ENCODE measurements at places on chromosomes 2 and 18.

GRCh38 chr18:70559446-70559845 lies 270.6 kb downstream of the SOCS6 start:
- no peak for DNase-seq

DNA sequence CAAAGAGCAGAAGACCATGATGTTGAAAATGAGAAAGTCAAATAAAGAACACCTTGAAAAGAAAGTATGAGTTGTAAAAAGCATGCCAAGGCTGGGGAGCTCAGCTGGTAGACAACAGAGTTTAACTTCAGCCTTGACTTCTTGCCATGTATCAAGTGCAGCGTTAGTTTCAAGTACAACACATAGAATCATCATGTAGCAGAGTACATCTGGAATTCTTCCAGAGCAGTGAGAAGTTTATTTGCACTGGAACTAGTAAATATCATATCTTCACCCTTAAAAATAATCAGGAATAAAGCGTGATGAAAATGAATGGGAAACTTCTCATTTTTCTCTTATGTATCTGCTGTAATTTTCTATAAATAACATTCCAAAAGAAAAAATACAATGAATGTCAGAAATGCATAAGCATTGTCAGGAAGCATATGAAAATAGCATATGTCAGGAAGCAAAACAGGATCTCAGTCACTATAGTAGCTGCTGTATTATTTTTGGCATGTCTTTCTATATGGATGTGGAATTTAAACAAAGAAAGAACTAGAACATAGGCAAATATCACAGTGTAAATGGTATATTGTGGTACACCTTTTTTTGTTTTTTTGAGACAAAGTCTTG lies 10.1 kb upstream of the SULT1C4 start:
- no peak for DNase-seq

GRCh38 chr2:177221534-177221933 lies 8.9 kb downstream of the HNRNPA3 start:
- no peak for DNase-seq

- peak; percentile 44 for DNase-seq
Observed at GRCh38 chr2:133561045-133561852, 7.0 kb downstream of the NCKAP5 start.

GRCh38 chr2:45857867-45858520 lies 206.5 kb downstream of the PRKCE start:
- DNase-seq = no peak

- no peak for DNase-seq
Observed at GRCh38 chr2:239956818-239957261, 68.3 kb downstream of the NDUFA10 start.

- DNase-seq = no peak
Observed at GRCh38 chr2:63408530-63408929, 179.7 kb downstream of the WDPCP start.

- DNase-seq = no peak
Observed at GRCh38 chr2:106012001-106012590, 182.0 kb downstream of the UXS1 start.

DNA sequence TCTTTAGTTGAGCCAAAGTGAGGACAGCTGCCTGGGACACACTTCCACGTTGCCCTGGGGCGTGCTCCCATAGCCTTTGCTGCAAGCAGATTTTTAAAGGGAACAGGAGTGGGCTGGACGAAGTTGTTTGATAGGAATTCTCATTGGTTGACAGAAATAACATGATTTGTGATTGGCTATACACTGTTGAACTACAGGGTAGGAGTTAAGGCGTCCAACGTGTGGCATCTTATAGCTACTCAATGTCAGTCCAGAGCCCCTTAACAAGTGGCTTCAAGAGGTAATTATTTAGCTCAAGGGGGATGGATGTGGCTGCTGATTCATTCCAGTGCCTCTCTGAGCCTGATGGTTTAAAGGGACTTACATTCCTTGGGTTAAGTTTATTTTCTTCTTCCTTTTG lies 65.5 kb downstream of the ACAA2 start:
- no peak for DNase-seq

- DNase-seq = no peak
Observed at GRCh38 chr2:9247786-9248185, 41.2 kb downstream of the ASAP2 start.

GRCh38 chr2:28394331-28394877 lies 1.7 kb downstream of the FOSL2 start:
- DNase-seq = no peak

DNA sequence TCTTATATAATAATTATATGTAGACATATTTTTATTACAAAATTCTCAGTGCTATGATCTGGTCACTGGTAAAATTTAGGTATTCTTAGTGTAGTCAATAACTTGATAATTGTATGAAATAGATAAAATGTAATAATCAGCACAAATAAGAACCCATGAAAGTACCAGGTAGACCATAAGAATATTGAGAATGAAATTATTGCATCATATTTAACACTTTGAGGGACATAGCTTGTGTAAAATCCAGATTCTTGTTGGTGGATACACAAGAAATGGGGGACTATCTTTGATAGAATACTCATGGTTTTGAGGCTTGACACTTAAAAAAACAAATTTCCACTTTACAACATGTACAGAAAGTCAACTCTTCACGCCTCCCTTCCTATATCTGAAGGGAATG lies 898.8 kb upstream of the DDX18 start:
- DNase-seq = no peak

GRCh38 chr18:32511147-32511546 lies 40.5 kb upstream of the GAREM1 start:
- DNase-seq = no peak

DNA sequence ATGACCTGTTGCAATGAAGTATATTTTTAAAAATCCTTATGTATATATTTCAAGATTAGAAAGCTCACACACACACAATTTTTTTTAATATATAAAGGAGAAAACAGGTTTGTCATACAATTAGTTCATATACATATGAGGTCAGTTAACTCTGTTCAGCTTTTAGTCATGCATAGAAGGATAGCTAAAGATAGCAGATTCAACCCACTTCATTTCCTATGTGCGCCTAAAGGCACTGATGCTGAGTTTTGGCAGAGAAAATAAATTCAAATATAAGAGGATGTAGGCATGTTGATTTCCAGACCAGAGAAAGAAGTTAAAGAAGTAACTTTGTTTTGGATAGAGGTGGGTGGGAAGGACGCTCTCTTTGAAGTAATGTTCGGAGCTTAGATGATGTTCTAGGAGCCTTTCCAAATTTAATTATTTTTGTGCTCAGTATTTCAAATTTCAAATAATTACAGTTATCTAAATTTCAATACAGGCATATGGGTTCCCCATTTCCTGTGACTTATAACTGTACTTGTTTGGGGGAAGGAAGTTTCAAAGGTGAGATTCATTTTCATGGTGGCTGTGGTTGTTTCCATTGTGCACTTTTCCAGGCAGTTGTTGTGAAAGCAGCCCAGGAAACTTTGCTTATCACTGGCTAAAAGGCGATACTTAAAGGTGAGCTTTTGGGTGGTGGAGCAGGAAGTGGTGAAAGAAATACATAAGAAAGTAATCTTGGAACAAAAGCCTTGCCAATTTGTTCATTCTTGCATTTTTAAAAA lies 523.4 kb upstream of the FANCL start:
- DNase-seq = no peak

DNA sequence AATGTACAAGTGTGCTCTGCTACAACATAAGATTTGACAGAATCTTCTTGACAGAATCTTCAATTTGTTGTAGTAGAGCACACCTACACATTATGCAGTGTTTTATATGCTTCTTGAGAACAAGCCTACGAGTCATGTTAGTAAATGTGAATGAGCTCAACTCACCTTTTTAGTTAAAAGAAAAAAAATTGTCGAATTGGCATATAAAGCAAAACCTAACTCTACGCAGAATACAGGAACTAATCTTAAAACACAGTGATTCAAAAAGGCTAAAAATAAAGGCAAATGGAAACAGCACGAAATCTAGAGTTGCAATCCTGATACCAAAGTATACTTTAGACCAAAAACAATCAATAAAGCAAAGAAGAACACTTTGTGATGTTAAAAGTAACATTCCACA lies 87.9 kb downstream of the PIGN start:
- no peak for DNase-seq

- no peak for DNase-seq
Observed at GRCh38 chr2:55252832-55253231, 16.2 kb downstream of the MTIF2 start.

DNA sequence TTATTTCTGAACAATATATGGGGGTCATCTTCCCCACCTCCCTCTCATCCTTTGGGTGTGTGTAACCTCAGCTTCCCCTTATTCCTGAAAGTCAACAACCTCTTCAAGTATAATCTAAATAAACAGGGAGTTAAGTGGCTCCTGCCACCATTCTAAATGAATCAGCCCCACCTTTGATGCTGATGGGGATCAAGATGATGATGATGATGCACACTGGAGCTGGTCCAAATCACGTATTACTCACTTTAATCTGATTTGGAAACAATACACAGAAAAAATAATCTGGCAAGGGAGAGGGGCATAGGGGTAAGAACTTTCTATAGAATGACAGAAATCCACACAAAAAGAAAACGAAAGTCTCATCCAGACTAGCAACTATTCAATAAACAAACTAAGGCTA lies 7.1 kb downstream of the ACVR1 start:
- DNase-seq = no peak

DNA sequence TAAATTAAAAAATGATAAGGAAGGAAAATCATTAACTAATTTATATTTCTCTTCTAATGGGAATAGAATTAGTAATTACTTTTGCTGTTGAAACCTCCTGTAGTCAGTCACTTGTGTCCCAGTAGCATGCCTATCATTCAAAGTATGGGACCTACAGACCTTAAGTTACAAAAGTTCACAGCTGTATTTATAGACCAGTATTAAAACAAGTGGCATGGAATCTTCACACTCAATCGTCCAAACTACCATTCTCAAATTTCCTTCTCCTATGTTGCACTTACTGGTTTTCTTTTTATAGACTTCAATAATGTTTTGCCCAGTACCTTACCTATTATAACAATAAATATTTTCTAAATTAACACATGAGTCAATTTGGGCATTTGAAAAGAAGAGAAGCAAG lies 639.9 kb downstream of the ERBB4 start:
- no peak for DNase-seq

GRCh38 chr2:240468303-240469238 lies 33.1 kb downstream of the GPC1 start:
- DNase-seq = no peak

GRCh38 chr18:22020867-22021370 lies 148.5 kb upstream of the GATA6 start:
- no peak for DNase-seq

- no peak for DNase-seq
Observed at GRCh38 chr18:5979971-5980457, 84.7 kb upstream of the TMEM200C start.

DNA sequence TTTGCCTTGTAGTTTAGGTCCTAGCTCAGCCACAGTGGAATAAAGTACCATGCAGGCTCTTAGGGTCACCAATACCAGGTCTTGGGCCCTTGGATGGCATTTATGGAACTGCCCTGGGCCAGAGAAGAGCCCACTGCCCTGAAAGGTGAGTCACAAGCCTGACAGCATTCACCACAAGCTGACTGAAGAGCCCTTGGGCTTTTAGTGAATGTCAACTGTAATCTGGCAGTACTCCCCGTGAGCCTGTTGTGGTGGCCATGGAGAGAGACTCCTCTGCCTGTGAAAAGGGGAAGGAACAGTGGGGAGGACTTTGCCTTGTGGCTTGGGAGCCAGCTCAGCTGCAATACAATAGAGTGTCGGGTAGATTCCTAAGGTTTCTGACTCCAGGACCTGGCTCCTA lies 1389.7 kb downstream of the DSC3 start:
- no peak for DNase-seq

DNA sequence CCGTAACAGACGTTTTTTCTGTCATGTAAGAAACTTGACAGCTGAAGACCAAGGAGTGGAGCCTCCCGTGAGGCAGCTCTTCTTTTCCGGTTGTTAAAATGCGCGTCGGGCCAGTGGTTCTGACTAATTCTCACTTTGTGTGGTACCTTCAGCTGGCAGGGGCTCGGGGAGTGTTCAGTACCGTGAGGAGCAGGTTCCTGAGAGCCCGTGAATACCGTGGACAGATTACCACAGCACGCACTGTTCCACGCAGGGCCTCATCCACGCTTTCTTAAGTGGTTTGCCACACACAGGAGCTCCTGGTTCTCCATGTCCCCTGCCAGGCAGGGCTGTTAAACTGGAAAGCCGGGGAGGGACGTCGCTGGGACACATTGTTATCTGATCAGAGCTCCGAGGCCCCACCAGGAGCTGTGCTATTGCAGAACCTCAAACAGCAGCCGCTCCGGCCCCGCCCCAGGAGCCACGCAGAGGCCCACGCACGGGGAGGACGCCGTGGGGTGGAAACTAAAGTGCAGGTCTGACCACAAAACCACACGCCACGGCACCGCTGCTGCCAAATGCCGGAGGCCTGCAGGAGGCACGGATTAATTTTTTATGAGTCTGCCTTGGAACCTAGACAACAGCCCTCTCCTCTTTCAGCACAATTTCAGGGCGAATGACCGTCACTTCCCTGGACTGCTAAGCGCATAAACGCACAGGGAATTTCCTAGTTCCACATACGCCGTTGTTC lies 43.3 kb downstream of the NFATC1 start:
- peak; percentile 52 for DNase-seq

GRCh38 chr2:14806613-14807012 lies 174.1 kb downstream of the LRATD1 start:
- no peak for DNase-seq

- no peak for DNase-seq
Observed at GRCh38 chr2:134429886-134430285, 176.0 kb downstream of the MGAT5 start.

- no peak for DNase-seq
Observed at GRCh38 chr2:207734264-207734635, 22.8 kb downstream of the CCNYL1 start.

GRCh38 chr18:74590671-74591070 lies 7.0 kb upstream of the ZNF407 start:
- DNase-seq = no peak

DNA sequence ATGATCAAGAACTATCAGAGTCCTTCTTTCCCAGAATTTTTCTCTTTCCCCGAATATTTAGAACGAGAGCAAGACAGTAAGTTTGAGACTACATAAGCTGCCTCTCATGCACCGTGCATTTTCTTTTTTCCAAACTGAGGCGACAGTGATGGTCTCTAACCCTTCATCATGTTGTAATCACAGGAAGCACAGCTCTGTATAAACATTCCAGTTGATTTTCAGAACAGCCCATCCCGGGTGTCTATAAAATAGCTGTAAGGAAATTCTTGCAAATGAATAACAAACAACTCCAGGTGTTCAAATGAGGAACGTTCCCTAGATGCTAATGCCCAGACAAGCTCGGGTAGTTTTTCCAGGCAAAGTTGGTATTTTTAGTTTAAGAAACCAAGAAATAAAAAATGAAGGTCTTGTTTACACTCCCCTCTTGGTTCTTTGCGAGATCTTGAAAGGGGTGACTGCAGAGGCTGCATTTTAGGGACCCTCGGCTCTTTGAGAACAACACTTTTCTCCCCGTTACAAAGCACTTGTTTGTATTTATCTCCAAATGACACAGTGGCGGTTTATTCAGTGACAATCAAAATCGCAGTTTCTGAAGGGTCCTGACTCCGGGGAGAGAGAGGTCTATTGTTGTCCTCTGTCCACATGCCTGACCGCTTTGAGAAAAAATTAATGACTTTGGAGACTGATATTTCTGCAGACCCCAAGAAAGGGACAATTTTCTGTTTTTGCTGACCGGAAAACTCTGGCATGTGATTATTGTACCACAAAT lies 101.1 kb upstream of the NCK2 start:
- DNase-seq = no peak

DNA sequence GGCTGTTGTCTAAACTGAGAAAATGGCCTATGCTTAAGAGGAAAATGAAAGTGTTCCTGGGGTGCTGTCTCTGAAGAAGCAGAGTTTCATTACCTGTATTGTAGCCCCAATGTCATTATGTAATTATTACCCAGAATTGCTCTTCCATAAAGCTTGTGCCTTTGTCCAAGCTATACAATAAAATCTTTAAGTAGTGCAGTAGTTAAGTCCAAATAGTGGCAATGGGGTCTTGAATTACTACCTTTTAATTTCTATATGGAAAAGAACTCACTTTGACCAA lies 13.8 kb upstream of the ALLC start:
- DNase-seq = no peak
